ENCODE measurements at places on chromosomes 3 and 15.

- DNase-seq, result no peak
These were observed 46.9 kb downstream of the SFMBT1 start for GRCh38 chr3:52998771-52999513.

- DNase-seq, result no peak
These were observed 67.0 kb downstream of the TNIK start for GRCh38 chr3:171393032-171393744.

GRCh38 chr3:151384741-151385174 lies at the start of gene P2RY12:
Gene P2RY12 (minus strand): TSS chr3:151384753. CDS start chr3:151338845, 45,908 bp downstream.
- DNase-seq, result no peak

DNA sequence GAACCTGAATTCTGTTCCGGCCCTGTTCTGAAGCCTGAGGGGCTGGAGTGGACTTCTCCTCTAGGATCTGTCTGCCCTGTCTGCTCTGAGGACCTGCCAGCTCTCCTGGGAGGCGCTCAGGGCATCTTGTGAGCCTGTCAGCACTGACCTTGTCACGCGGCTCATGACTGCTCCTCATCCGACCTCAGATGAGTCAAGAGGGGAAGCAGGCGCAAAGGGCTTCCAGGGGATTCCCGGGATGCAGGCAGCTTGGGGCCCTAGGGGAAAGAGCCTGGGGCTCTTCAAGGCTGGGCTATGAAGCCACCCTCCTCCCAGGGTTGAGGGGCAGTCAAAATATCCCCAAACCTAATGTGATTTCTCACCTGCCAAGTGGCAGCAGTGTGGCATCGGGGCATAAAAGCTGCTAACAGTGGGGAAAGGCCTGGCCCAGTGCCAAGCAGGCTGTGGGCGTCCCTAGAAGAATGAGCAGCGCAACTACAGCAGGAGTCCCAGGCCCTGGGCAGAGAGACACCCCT lies 27.6 kb upstream of the ANKDD1A start:
- DNase-seq, result peak; percentile 55

GRCh38 chr15:60464836-60465630 lies 13.9 kb downstream of the ICE2 start:
- DNase-seq, result no peak

- no peak for DNase-seq
These were observed 70.9 kb upstream of the ARNT2 start for GRCh38 chr15:80333261-80333660.

DNA sequence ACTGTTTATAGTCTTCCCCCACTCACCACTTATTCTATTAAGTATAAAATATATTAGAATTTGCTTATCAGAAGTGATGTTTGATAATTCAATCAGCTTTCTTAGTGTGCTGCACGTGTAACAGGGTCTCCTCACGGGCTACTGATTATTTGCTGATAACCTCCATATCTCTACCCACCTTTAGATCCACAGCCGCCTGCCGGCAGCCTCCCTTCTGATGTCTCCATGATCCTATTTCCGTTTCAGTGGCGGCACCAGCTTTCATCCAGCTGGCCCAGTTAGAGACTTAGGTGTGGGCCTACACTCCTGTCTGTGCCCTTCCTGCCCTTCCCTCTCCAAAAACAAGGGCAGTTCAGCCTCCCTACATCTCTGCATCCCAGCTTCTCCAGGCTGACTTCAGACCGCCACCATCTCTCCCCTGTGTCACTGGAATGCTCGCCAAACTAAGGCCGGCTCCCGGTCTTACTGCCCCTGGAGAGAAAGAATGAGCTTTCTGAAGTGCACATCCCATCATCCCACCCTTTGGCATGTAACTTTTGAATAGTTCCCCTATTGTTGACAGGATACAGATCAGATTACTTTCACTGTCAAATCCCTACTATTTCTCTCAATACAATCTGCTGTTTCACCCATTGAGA lies 76.6 kb upstream of the PRTG start:
- DNase-seq, result no peak

DNA sequence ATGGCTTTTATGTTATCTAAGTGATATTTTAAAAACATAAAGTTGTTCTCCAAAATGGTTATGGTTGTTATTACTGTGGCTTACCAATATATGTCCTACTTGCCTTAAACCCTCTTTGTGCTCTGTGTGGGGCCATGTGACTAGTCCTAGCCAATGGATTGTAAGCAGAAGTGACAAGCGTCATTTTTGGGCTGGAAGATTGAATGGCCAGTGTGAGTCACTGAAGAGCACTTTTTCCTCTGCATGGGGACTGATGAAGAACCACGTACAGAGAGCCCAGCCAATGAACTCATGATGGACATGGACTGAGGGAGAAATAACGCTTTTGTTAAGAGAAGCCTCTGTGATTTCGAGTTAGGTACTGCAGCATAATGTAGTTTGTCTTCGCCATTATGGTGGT lies 332.7 kb downstream of the EDEM1 start:
- DNase-seq, result no peak

- DNase-seq, result no peak
These were observed 177.2 kb downstream of the CBLB start for GRCh38 chr3:105691633-105692032.

All from T follicular helper cell (primary cell).